ENCODE measurements at places on chromosomes 6 and 20.

DNA sequence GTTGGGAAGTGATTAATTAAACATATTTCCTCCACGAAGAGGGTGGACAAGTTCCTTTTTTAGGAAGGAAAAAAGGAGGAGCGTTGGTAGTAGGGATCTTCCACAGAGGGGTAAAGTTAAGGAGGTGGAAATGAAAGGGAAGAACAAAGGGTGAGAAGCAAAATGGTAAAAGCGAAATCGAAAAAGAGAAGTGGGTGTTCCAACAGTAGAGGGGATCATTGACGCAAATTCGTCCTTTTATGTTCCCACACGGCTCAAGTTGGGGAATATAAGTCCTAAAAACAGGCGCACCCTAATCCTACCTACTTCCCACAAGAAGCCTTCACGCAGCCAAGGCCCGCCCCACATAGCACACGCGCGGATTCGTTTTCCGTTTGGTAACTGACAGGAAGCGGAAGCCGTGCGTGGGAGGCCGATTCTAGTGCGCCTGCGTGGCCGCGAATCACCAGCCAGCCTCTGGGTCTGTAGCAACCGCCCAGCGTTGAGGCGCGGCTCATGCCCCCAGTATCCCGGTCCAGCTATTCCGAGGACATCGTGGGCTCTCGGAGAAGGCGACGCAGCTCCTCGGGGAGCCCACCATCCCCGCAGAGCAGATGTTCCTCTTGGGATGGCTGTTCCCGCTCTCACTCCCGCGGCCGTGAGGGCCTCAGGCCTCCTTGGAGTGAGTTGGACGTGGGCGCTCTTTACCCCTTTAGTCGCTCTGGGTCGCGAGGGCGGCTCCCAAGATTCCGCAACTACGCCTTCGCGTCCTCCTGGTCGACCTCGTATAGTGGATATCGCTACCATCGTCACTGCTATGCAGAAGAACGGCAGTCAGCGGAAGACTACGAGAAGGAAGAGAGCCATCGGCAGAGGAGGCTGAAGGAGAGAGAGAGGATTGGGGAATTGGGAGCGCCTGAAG is at the start of gene NKAPL:
NKAPL (plus strand) TSS at position 421 of the 901 bp plus-strand sequence; CDS start at position 496, 75 bp downstream.
- DNase-seq: peak; percentile 65

- DNase-seq: no peak
Measured at GRCh38 chr6:151784441-151785214, 22.9 kb upstream of the ESR1 start.

- no peak for DNase-seq
Measured at GRCh38 chr6:67199425-67199824, 1435.7 kb upstream of the ADGRB3 start.

DNA sequence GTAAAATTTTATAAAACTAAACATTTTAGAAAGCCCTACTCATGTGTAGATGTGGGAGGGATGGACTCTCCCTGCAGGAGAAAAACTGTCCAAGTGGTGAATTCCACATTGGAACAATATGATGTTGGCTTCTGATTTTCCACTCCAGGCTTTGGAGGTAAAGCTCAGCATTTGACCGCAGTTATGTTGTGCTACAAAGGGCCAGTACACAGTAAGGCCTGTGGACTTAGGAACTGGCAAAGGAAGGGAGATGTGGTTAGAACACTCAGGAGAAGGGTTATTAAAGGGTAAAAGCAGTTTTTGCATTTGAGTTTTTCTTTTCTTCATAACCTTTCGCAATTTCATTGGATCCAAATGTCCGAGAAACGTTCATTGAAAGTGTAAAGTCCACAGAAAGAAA is 150.3 kb upstream of the SASH1 start:
- DNase-seq: no peak

- DNase-seq: no peak
Measured at GRCh38 chr20:35731862-35732643, 10.0 kb downstream of the RBM39 start.

DNA sequence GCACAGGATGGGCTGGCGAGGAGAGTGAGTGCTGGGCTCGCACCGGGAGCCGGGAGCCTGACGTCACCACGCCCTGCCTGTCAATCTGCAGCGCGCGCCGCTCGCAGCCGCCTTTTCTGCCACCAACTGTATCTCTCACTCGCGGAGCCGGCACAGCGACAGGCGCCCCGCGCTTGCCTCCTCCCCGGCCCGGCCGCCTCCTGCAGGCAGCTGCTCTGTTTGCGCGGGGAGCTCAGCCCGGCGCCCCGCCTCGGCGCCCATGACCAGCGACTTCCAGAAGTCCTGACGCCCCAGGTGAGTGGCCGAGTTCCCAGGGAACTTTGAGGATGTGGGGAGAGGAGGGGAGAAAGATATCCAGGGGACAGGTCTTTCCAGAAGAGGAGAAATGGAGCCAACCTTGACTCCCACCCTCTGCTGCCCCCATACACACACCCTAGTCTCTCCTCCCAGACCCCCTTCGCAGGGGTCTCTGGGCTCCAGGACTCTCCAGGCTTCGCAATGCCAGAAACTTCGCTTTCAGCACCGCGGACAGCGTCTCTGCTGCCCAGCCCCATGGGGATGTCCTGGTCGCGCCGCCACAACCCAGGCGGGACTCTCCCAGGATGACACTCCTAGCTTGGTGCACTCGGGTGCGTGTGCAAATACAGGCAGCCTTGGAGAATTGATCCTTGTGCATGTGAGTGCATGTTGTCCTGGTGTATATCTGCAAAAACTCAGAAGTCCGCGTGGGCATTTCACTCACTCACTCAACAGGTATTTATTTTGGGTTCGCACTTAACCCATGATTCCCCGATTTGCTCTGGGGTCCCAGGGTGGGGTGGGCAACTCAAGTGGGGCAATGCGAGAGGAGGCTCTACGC is at the start of gene GPR6:
GPR6 (plus strand) TSS at position 138 of the 859 bp plus-strand sequence. CDS start 802 bp downstream, outside the sequence.
- peak; percentile 56 for DNase-seq

DNA sequence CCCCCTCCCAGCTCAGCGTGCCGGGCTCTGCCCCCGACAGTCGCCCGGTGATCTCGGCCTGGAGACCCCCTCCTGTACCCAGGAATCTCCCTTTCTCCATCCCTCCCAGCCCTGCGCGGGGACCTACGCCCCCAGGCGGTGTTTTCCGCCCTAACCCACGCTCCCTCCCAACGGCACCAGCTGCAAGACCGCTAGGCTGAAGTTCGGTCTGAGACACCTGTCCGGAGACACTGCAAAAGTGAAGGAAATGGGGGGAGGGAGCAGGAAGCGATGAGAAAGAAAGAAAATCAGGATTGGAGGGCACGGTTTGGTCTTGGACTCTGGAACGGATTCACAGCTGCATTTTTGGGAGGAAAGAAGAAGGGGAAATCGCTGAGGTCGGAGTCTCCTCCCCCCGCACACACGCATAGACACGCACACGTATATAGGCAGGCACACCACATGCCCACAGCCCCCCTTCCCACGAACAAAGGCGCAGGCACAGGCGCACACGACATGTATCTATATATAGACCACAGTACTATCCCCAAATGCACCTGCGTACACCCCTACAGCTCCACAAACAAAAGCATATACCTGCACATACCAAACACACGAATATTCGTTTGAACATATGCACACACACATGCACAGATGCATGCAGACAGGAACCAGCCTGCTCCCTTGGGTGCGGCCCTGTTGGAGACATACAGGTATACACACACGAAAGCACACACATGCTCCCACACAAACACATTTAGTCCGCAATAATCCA is 1.0 kb downstream of the SLC32A1 start:
- peak; percentile 12 for DNase-seq

DNA sequence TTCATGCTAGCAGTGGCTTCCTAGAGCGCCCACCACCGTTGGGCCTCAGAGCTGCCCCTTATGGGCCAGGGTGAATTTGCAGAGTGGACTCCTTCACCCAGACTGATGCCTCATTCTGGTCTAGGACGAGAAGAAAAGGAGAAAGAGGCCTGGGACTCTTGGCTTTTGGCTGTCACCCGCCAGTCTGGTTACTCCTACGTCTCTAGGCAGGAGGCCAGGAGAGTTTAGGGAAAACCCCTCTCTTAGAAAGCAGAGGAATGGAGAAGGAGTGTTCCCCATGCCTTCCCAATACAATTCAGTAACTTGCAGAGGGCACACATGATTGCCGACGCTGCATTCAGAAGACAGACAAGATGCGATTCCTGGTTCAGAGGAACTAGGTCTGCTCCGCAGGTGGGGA is 70.1 kb downstream of the CDC5L start:
- DNase-seq: no peak

DNA sequence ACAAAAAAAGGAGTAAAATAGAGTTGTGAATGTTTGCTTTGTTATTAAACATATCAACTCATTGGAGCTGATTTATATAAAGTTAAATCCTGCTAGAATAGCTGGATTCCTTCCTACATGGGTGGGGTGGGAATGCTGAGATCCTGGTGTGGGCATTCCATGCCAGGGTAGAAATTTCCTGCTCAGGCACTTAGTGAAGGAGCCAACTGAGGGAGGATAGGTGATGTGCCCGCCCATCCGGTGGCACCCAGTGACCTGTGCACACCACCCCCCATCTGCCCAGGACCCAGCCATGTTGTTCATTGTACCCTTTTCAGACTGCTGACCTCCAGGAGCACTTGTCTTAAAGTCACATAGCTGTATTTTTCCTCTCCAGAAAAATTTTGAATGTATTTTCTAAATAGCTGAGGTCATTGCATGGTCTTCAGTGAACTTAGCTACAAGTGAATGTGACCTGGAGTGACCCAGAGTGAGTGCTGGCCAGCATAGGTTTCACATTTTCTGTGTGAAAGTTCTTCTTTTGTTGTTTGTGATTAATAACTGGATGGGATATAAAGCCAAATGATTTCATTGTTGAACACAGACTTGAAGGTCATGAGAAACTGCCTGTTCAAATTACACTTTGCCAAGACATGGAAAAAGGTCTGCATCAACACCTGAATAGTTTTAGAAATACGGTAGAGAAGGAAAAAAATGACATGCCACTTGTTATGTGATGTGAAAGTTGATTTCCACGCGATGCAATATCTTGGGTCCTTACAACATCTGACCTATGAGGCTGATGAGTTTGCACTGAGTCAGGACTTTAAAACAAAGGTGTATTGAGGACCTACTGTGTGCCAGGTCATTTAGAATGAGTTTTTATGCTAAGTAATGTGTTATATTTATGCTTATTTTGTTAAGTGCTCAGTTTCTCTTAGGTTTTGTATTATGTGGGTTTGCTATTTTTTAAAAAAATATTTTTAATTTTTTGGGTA is 77.2 kb downstream of the UTRN start:
- DNase-seq: no peak

GRCh38 chr6:89475101-89475500 is 42.1 kb downstream of the ANKRD6 start:
- no peak for DNase-seq

- no peak for DNase-seq
Measured at GRCh38 chr6:135953818-135954217, 102.3 kb downstream of the PDE7B start.

GRCh38 chr6:11525468-11526155 is 11.9 kb upstream of the TMEM170B start:
- no peak for DNase-seq

DNA sequence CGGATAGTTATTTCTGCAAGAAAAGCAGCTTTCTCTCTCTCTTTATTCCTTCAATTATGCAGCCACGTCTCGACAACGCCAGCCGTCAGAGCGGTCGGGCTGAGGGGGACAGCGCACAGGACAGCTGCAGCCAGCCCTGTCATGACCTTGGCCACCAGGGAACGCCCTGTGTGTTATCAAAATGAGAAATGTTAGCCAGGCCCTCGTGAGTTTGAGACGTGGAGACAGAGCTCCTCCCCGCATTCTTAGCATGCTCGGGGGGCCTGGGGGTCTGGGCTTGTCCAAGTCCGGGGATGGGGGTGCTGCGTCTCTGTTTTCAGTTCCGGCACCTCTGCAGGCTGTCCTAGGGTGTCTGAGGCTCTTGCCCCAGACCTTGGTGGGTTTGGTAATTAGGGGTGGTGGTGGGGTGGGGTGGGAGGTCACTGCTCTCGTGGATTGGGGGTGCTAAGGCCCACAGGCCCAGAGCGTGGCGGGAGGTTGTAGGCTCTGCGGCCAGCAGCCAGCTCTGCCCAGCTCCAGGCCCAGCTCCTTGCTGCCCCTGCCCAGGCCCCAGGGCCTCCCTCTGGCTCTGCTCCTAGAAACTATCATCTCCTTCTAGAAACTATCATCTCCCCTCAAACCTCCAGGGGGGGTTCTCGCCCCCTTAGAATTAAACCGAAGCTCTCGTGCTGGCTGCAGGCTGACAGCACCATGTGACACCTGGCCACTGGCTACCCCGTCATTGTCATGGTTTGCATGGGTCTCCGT is 54.3 kb upstream of the GATA5 start:
- no peak for DNase-seq

GRCh38 chr20:23419995-23420901 is 1.0 kb downstream of the NAPB start:
- DNase-seq: peak; percentile 55

DNA sequence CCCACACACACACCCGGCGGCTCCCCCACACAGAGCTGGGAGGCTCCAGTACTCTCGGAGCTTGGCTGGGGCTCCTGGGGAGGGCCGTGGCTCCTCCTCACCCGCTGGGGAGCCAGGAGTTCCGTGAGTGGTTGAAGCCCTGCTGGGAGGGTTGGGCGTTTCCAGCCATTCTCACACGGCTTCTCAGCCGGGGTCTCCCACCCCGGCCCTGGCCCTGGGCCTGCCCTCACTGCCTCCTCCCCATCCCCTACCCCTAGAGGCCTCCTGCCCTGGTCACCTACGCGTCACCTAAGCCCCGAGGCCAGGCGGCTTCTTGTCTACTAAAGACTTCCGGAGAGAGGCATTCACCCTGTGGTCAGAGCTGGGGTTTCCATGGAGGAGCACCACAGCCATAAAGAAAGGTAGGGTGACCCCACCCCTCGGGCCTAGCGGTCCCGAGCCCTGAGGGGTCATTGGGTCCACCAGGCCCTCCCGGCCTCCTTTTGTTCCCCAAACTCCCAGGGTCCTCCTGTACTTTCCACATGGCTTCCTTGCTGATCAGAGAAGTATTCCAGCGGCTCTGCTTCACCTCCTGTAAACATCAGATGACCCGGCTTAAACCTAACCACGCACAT is 99.3 kb downstream of the TTLL2 start:
- no peak for DNase-seq

DNA sequence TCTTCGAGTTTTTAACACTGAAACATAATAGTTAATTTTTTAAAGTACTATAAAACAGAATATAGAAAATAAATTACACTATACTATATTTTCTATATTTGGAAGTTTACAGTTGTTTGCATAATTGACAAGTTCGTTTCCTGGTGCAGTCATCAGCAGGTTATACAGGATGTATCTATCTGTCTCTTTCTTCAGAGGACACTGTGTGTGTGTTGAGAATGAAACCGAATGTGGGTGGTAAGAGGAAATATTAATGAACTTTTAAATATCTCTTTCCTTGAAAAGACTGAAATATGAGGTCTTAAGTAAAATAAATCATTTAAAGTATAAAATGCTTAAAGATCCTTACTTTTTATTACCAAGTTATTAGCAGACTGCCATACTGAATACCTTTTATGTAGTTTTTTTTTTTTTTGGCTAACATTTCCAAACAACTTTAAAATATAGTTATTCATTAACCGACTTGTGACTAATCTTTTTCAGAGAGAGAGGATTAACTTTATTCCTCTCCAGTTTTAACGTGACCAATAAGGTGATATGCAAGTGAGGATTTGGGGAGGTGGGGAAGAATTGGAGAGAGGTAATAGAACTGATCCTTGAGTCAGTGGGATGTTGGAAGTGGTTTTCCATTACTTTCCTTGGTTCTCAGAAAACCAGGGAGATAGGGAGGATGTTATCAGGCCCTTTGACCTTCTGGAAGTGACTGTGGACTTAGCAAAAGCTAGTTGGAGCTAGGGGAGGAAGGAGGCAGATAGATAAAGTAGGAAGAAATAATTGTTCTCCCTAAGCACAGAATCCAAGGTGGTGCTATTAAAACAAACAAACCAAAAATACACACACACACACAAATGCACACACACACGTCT is 380.0 kb upstream of the FLRT3 start:
- no peak for DNase-seq

Data from activated T-cell treated with anti-CD3 and anti-CD28 coated beads, Interleukin-2, amount 50 U/mL, for 72 hours (primary cell).